Inflammatory macrophage treated with lipopolysaccharide for 4 hours (primary cell): ENCODE measurements at places on chromosomes 7 and 10.
A peak's percentile ranks its signal among the peaks of the same experiment; 100 is the strongest.

DNA sequence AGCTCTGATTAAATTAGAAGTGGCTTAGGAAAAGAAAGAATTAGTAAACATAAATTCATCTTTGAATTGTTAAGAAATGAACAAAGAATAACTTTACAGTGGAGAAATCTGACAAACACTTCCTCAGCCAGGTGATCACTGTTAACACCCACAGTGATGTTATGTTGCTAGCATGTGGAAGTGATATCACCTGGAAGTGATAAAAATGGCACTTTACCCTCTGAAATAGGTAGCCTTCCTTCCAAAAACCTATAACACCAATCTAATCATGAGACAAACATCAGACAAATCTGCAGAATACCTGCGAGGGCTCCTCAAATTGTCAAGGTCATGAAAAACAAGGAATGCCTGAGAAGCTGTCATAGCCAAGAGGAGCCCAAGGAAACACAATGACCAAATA lies 59.5 kb downstream of the SNX10 start:
- DNase-seq = no peak

- DNase-seq = no peak
Measured at GRCh38 chr10:34762603-34763299, 52.3 kb downstream of the PARD3 start.

GRCh38 chr7:232410-233248 lies 40.3 kb downstream of the FAM20C start:
- no peak for DNase-seq

GRCh38 chr10:62512732-62513475 lies 138.7 kb downstream of the ZNF365 start:
- no peak for DNase-seq

GRCh38 chr7:77537778-77538280 lies 734 bp downstream of the PTPN12 start:
- DNase-seq = no peak

DNA sequence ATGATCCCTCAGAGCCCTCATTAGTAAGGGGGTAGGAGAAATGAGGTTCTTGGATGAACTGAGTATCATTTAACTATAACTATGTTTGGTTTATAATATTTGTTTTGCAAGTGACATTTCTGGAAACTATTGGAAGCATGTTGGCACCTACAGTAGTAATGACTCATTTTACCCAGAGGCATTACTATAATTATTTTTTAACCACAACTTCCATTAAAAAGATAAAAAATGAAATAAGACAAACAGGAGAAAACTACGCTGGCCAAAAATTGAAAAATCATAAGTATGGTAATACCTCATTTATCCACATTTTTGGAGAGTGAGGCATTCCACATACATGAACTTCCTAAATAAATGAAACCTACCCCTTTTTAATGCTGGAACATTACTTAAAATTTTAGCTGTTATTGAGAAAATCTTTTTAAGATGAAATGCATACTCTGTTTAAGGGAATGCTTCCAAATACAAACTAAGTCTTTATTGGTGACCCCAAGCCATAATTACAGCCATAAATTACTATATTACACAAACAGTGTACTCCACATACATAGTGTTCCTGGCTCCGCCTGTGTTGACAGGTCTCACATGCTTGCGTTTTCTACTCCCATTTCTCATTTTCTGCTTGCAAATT lies 84.6 kb upstream of the CAPZA2 start:
- DNase-seq = no peak

GRCh38 chr7:24702755-24703154 lies 54.5 kb downstream of the GSDME start:
- no peak for DNase-seq

DNA sequence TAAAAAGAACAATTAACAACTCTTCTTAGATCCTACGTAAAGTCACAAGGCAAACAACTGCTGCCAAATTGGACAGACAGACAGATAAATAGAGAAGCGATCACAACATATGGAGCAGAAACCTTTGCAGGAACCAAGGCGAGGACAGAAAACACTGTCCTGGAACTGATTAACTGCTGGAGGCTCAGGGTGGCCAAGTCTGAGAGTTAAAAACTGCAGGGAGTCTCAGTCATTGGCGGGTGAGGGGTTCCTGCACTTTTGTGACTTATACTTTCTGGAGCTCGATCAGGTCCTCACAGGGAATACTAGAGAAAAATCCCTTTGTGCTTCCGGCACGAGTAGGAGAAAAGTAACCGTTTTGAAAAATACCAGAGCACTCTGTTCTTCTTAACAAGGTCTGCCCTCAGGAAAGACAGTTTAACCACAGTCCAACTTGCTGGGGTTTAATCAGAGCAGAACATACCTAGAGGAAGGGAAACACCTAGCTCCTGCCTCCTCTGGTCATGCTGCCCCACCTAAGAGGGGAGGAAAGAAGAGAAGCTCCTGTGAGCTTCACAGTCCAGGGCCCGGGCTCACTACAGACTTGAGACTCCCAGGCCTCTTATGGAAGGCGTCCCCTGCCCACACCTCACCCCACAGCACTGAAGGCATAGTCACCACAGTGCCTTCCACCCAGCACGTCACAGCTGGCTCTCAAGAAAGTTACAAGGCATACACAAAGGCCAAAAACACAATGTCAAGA lies 74.9 kb downstream of the LARP4B start:
- no peak for DNase-seq

DNA sequence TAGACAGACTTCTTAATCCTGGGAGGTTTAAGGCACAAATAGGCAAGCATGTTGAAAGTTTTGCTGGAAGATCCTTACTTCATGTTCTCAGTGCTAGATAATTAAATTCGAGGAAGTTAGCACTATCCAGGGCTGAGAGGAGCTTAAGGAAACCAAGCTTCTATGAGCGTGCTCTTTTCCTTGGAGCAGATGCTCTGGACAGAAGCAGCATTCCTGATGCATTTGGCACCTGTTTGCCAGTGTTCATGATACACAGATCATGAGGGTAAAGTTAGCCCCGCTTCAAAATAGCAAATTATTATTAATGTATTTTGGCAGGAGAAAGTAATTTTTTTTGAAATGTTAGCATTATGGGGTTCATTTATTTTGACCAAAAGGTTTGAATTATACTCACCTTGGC lies 9.4 kb downstream of the HDAC9 start:
- peak; percentile 16 for DNase-seq

DNA sequence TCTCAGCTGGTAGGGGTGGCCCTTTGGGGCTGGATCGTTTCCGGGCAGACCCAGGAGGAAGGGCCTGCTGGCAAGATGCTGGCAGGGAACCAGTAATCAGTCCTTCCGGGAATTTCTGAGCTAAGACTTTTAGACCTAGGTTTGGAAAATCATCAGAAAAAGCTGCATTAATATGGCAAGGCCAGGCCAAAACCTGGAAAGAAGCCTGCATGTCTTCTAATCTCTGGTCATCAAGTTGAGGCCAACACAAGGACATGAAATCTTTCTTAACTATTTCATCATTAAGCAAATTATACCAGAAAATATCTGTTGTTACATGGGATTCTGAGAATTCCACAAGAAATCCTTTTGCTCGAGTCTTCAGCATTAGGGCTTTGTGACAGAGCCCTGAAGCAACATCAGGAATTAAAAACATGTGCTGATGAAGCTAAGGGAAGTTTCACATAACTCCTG lies 19.9 kb downstream of the CPA1 start:
- no peak for DNase-seq

GRCh38 chr10:83432261-83433045 lies 706.9 kb upstream of the GHITM start:
- no peak for DNase-seq

DNA sequence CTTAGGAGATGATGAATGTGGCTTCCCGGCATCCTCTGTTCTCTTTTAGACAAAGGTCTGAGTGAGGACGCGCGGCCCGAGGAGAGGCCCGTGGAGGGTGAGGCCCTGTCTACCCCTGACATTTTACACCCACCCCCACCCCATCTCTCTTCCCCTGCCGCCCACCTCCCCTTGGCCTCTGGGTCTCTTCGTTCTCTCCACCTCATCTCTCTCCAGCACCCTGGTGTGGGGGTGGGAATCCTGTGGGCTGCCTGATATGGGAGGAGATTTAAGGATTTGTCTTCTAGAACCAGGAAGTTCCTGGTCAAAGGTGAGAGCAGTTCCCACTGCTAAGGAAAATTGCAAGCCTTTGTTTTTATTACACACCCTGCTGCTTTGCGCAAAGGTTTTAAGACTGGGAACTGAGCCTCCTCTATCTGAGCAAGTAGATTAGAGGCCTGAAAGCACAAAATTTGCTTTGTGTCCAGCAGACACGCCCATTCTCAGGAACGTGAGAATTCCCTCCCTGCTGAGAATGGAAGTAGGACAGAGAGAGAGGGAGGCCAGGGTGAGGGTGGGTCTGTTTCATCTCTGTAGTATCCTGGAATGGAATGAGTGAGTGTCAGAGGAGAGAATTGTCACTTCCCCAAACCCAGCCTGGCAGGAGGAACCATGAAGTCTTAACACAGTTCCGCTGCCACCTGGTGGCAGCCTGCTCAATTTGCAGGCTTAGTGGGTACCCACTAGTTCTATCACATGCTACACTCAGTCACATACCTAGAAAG lies 91.2 kb downstream of the GTF2IRD1 start:
- peak; percentile 87 for DNase-seq
